ENCODE measurements at places on chromosomes 2 and 18. TPM values are rescaled to one million over a fixed set of nuclear protein-coding genes. Genes with fewer than 3 reads are reported as not detected.

DNA sequence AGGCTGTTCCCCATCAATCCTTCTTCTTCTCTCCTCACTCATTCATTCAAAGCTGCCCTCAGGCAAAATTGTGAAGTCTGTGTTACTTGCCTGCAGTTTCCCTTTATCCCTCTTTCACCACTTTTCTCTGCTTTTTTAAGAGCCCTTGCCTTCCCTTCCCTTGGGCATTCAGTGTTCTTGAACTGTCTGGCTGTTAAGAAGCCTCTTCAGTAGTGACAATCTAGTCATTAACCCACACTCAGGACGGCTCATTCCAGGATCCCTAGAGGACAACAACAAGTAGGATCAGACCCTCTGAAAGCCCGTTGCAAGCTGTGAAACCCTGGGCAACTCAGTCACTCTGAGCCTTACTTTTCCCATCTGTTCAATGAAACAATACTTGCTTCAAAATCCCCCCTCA lies 615.7 kb downstream of the EPHA4 start:
- DNase-seq, result no peak

- no peak for DNase-seq
Observed at GRCh38 chr2:168084288-168084687, 163.1 kb downstream of the STK39 start.

- DNase-seq, result no peak
Observed at GRCh38 chr2:17076533-17076932, 410.9 kb upstream of the CYRIA start.

DNA sequence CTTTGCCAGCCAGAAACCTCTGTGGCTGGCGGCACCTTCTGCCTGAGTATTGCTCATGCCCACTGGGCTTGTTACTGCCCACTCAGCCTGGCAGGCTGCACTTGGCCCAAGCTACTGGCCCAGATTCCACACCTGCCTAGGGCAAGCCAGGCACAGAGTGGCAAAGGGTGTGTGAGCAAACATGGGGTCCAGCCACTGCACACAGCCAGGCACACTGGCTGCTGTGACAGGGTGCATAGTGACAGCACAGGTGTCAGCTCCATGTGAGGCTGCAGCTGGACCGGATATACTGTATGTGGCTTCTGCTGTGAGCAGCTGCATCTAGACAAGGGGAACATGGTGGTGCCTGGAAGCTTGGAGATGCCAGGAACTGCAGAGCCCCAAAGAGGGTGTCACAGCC lies 113.9 kb downstream of the COPS8 start:
- no peak for DNase-seq

GRCh38 chr2:125679903-125680302 lies 976.1 kb upstream of the GYPC start:
- no peak for DNase-seq

GRCh38 chr2:8133913-8134472 lies 547.9 kb upstream of the ID2 start:
- DNase-seq, result no peak

DNA sequence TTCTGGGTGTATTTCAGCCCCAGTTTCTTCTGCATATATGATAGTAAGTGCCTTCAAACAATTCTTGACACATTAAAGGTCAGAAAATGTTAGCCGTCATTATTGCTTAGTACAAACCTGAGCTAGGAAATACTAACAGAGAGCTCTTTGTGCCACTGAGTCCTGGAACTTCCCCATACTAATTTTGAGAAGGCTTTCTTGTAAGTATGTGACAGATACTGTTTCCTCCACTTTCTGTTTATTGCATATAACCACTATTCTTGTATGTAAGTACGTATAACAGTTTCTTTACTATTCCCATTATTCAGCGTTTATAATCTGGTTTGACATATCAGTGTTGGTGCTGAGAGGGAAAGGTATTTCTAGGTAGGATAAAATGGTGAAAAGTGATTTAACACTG lies 9.8 kb downstream of the PPP1CB start:
- DNase-seq, result no peak

- no peak for DNase-seq
Observed at GRCh38 chr18:26697186-26697884, 149.0 kb upstream of the KCTD1 start.

DNA sequence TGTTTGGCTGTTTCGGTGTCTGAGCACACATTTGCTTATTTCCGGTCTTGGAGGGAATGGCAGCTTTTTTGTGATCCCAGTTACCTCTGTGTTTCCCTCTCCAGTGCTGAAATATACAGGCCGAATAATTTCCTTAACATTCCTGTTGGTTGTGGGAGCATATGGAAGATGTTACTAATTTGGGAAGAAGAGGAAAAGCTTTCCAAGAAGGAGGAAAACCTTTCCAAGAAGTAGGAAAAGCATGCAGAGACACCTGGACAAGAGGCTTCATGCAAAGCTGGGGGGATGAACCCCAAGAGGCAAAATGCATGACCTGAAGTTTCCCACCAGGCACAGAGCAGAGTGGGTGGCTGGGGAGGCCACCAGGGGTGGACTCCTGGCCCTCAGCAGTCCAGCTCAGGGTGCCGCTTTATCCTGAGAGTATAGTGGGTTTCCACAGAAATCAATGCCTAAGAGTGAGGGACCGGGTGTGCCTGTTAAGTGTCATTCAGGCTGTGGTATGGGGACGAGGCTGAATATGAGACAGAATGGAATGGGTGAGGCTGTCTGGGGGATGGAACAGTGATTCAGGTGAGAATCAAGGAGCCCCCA lies 25.5 kb upstream of the GNAL start:
- no peak for DNase-seq

- no peak for DNase-seq
Observed at GRCh38 chr18:70126832-70127231, 78.7 kb downstream of the RTTN start.

DNA sequence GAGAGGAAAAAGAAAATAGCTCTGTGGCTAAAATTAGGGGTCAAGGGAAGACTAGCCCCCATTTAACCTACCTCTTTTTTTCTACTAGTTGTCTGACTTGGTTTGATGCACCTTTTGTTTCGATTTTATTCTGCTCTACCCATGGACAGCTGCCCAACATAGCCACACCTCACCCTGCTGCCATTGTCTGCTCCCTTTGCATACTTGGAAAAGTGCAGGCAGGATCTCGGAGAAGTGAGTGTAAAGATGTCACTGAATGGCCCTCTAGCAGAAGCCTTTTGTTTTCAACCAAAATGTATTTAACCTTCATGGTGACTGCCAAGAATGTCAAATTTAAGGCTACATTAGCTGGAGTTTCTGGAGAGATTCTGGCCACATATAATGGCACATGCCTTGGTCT lies 62.9 kb downstream of the SETBP1 start:
- no peak for DNase-seq

DNA sequence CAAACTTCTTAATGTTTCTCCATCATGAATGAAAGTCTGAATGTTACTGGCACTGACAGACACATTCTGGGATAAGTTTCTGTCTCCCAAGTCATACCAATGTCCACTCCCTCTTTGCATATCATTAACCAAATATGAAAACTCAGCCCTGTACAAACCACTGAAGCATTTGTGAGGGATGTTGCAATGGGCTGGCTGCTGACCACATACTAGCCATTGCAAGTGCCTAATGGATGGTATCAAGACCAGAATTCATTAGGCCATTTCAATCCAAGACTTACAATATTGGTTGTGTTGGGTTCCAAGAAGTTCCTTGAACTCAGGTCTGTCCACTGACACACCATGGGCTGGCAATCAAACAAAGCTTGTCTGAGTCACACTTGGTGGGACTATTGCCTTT lies 73.8 kb downstream of the CBLN2 start:
- DNase-seq, result no peak

GRCh38 chr2:31163011-31163539 lies 24.8 kb upstream of the GALNT14 start:
- no peak for DNase-seq

- DNase-seq, result no peak
Observed at GRCh38 chr2:9310377-9310776, 103.8 kb downstream of the ASAP2 start.

DNA sequence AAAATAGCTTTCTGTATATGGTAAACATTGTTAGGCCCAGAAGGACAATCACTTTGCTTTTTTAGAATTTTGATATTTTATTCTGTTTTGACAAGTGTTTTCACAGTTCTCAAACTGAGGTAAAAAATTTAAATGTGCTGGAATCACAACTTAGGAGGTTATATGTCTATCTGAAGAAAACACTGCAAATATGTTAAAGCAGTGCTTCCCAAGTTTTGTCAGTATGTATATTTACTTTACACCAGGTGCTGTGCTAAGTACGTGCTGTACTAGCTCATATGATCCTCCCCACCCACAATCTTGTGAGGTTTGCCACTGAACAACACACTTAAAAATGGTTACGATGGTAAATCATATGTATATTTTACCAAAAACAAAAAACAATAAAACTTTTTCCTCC lies 124.2 kb downstream of the CABYR start:
- DNase-seq, result no peak

- no peak for DNase-seq
Observed at GRCh38 chr2:65960953-65961352, 474.0 kb upstream of the MEIS1 start.

DNA sequence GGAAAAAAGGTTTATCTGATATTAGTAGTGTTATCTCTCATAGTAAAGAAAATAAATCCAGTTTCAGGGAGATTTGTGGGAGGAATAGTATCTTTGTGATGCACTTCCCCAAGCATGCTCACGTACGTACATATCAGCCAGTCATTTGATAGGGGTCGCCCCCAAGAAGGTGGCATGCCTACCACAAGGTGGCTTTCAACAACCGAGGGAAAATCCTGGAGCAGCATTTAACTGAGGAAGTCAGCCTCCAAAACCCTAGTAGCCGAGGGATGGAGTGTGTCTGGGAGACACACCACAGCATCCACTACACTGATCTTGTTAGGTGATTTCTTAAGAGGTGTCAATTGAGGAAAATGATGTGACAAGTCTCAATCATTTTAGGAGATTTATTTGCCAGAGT lies 623.9 kb downstream of the NYAP2 start:
- DNase-seq, result no peak

DNA sequence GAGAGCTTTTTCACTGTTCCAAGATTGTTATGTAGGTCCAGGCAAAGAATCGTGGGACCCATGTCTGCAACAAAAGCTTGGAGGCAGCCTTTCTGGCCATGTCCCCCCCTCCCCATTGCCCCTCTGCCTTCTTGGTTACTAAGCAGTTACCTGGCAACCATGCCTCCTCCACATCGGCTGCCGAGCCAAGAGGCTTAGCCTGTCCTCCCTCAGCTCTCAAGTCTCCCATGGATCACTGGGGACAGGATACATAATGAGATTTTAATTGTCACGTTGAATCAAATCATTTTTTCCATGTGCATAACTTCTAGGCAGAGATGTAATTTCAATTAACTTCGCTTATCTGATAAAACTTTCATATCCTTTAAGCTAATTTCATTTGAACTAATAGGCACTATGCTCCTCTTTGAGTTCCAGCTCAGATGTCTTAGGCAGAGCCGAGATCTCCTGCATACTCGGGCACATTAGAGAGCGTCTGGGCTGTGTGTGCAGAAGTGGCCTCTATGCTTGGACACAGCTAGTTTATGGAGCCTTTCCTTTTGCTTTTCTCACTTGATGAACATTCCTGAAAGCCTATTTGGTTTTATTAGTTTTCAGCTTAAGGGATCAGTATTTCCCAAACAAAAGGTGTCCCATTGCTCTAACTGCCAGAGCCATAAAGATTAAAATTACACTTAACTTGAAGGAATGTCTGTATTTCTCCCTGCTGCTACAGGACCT lies 80.7 kb downstream of the LYPD1 start:
- no peak for DNase-seq

QPCT gene
- total RNA-seq, result not detected

CHAC2 gene
- 9.1 TPM for total RNA-seq

CTLA4 gene
- total RNA-seq, result 101 TPM

Data from activated CD4-positive, alpha-beta memory T cell treated with anti-CD3 and anti-CD28 coated beads, Interleukin-2, amount 10 ng/mL, durations not matched to agents 7 days and 5 days (primary cell).